CD4-positive, alpha-beta T cell treated with Interleukin-4 for 4 hours (primary cell): ENCODE measurements at places on chromosomes 5 and 9.

DNA sequence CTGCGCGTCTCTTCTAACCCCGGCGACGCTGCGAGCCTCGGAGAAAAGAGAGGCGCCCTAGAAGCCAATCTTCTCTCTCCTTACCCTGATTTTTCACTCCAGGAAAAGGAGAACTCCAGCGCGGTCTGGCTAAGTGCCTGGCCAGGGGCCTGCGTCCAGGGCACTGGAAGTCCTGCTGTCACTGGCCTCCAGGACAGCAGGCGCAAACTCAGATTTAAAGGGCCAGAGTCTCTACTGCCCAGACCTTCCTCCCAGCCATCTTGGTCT, 553 bp upstream of the FOXB2 start:
- DNase-seq = no peak

- DNase-seq = no peak
Observed at GRCh38 chr5:113266227-113266912, 168.4 kb downstream of the TSSK1B start.

- no peak for DNase-seq
Observed at GRCh38 chr5:53501054-53501453, 20.6 kb downstream of the FST start.

DNA sequence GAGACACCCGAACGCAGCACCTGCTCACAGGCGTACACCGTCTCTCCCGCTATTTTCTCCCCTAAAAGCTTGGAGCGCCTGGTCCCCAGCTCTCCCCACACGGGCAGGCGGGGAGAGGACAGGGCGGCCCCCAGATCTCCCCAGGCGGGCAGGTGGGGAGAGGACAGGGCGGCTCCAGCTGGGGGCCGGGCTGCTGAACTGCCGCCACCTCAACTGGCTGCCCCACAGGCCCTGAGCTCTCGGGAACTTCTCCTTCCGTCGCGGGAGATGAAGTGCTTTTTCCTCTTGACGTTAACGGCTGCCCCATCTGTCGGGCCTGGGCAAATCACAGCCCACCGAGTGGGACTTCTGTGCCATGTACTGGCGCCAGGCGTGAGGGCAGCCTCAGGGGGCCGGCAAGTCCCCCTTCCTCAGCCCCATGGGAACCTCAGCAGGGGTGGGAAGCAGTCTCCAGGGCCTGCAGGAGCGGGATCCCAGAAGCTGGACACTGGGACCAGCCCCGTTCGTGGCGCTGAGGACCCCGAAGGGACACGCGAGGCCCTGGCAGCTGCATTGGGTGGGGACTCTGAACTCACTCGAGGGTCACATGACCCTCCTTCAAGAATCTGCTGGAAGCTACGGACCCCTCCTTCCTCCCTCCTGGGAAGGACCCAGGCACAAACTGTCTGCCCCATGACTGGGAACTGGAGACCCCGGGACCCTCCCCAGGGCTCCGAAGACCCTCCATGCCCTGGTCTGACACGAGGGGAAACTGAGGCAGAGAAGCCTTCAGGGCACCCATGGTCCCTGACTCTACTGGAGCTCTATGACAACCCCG, 5.7 kb upstream of the EGFL7 start:
- DNase-seq = no peak

- DNase-seq = no peak
Observed at GRCh38 chr9:101028346-101029314, at the start of gene PLPPR1. Gene PLPPR1 (plus strand): TSS chr9:101028727.

DNA sequence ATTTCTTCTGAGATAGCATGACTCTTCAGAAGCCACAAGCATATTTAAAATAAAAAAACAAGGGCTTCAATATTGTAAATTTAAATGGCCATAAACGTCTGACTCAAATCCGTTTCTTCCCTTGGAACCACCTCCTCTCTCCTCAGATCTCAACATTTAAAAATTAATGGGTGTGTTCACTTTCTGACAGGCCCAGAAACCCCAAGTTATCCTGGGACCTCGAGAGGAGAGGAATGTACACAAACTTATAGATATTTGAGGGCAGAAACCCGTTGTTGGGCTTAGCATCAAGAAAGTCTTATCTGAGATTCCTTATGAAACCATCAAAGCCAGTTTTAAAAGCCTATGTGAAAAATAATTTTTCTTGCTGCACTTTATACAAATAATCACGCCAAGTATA, 29.2 kb downstream of the MLLT3 start:
- no peak for DNase-seq

DNA sequence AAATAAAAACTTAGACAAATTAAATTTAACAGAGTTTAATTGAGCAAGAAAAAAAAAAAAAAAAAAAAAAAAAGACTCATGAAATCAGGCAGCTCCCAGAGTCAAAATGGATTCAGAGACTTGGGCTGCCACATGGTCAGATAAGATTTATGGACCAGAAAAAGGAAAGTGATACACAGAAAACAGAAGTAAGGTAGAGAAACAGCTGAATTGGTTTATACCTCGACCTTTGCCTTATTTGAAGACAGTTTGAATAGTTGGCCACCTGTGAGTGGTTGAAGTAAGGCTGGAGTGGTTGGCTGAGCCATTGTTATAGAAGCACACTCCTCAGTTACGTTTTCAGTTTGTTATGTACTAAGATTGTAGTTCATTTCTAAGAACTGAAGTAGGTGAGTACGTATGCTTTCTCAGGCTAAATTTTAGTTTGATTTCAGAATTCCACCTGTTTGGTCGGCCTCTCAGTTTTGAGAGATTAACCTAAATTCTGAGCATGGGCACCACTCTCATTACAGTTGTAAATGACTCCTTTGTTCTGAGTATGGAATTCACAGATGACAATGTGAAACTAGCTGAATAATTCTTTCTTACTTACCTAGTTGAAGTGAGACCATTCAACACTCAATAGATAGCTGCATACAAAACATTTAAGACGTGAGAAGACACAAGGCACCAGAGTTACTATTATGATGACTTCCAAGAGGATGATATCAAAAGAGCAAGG, 149.0 kb downstream of the AOPEP start:
- DNase-seq = no peak

- DNase-seq = no peak
Observed at GRCh38 chr5:36436306-36436705, 134.6 kb upstream of the RANBP3L start.

GRCh38 chr9:92476962-92477361, 5.3 kb downstream of the ASPN start:
- no peak for DNase-seq

DNA sequence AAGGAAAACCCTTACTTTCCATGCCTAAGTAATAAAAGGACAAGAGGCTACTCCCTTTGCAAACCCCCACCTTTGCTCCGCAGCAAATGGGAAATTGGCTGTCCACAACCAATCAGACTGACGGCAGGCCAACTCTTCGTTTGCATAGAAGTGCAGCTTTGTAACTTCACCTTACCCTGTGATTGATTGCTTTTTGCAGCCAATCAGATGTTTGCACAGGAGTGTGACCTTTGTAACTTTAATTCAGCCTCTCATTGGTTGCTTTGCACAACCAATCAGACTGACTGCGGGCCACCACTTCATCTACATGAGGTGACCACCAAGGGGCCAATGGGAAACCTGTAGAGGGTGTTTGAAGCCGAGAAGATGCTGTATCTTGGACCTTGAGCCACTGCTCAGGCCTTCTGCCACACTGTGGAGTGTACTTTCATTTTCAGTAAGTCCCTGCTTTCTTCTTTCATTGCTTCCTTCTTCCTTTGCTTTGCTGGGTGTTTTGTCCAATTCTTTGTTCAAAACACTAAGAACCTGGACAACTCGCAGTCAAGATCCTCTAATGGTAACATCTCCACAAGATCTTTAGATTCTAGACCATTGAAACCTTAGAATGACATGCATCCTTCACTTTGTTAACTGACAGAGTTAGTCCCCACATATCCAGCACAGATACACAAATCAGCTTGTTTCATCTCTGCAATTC, 51.3 kb upstream of the FREM1 start:
- no peak for DNase-seq
